GF-D8 (cell line): ENCODE measurements at places on chromosomes 7 and 10.

DNA sequence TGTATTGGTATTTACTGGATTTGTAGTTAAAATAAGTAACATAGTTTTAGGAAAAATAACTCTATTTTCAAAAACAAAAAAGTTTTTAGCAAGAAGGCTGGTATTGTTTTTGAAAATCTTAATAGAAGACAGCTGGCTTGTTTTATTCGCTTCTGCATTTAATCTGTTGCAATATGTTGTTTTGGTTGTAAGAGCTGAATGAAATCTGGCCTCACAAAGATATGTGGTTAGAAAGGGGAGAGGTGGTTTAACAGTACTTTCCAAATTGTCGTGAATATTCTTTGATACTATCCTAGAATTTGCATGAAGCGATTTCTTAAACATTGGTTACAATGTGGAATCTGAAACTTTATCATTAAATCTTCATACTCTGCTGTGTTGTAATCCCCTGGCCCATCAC, 355.9 kb upstream of the FZD8 start:
- no peak for DNase-seq

DNA sequence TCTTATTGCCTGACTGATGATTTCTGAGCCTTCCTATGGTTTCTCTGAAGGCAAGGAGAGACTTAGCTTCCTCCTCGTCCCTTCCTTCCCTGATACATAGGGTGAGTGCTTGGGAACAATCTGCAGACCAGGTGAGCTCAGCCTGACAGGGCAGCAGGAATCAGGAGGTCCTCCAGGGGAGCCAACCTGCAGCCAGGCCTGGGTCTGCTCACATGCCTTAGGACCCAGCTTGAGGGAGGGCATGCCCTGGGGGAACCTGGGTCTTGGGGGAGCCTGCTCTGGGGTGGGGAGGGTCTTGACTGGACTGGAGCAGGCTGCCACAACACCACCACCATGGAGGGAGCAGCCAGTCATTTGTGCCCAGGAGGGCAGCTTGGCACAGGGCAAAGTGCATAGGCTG, 57.7 kb downstream of the LRRC18 start:
- no peak for DNase-seq

DNA sequence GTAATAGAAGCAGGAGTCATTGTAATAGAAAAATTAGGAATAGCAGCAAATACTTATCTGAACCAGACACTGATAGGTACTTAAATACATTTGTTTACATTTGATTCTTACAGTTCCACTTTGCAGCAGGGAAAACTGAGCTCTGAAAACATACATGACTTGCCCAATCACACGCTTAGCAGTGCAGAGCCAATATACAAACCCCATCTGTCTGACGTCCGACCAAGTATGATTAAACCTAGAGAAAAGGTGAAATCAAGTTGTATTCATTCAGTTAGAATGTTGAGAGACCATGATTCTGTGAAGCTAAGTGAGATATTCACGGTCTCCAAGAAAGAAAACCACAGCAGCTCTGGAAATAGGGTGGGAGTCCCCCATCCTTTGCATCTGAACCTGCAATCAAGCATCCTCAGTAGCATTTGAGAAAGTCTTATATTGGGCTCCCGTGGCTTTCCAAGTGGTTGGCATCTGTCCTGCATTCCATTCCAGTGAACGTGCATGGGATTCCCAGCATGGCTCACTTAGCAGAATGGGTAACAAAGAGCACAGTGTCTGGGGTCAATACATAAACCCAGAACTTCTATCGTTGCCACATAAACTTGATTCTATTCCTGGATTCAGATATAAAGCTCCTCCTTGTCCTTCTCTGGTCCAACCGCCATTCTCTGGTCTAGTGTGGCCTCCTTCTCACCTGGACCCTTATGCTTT, 148.7 kb upstream of the RSU1 start:
- no peak for DNase-seq

DNA sequence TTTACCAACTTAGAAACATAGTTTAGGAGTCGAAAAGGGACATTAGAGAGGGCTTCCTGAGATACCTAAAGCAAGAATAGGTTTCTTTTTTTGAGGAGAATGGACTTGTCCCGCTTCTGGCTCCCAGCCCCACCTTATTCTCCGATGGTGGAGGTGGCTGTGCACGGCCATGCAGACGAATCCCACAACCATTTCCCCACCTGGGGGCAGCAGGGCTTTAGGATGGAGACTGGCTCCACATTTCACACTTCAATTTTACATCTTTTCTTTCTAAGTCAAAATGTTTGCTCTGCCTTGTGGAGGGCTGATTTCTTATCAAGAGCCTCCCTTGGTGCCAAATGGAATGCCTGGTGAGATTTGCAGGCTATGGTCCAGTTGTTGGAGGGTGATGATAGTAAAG, 118.5 kb downstream of the GLRX3 start:
- no peak for DNase-seq

DNA sequence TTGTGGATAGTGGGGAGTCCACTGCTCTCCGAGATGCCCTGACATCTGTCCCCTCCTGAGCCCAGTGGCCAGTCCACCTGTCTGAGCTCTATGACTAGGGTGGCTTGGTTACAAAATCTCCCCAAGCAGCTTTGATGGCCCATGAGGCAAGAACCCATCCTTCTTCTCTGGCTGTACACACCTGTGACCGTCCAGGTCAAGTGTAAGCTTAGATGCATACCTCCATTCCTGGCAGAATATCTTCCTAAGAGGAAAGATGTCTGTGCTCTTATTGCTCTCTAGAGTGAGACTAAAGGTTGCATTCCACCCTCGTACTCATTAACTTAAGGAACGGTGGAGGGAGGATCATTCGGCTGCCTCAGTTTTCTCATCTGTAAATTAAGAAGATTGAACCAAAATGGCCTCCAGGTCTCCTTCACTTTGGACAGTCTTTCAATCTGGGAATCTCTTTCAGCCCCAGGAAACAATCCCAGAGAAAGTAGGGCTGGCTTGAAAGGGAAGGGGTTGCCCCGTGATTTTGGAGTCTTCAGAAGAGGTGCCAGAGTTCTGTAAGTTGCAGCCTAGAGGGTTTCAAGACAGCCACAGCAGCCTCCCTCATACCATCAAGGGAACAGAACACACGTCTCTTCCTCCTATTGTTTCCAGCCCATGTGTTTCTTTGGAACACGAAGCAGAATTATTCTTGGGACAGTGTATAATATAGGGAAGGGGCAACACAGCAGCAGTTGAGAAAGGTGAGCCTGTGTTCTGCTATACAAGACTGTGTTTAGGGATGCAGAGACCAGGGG, 5.5 kb downstream of the HOXA4 start:
- DNase-seq: no peak

GRCh38 chr10:81036257-81036656, 498.6 kb downstream of the SH2D4B start:
- DNase-seq: no peak

DNA sequence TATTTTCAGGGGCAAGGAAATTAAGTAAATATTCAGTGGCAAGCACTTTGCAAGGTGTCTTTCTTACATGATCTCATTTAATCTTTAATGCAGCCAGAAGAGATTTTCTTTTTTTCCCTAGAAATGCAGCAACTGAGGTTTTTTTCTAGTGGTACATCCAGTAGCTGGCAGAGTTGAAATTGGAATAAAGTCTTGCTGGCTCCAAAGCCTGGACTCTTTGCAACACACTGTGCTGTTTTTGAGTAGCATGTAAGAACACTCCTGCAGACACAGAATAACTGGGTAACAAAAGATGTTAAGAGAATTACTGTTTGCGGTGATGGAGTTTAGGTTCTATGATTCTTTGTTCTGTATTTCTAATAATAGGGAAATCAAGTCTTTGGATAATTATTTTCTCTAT, 123.6 kb downstream of the PON1 start:
- no peak for DNase-seq

- DNase-seq: no peak
Measured at GRCh38 chr7:39616138-39616537, 7.2 kb upstream of the RALA start.

GRCh38 chr7:142539901-142540300, 209.4 kb upstream of the PRSS1 start:
- no peak for DNase-seq

DNA sequence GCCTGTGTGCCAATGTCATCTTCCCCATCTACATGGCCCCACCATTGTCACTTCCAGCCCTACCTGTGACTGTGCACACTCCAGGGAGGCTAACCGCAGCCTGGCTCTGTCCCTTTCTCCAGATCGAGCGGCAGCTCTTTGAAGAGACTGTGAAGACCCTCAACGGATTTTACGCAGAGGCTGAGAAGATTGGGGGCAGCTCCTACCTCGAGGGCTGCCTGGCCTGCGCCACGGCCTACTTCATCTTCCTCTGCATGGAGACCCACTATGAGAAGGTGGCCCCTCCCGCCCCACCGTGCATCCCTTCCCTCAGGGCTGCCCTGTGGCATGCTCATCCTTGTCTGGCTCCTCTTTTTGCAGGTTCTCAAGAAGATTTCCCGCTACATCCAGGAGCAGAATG, 14.2 kb downstream of the GOLGA7B start:
- no peak for DNase-seq

GRCh38 chr10:71276873-71277272, 42.2 kb upstream of the SLC29A3 start:
- no peak for DNase-seq
